K562 (cell line): ENCODE measurements at places on chromosomes 2 and 18.

- H3K27me3 ChIP-seq, result peaks cover 16% of the 10 kb centered on the region
- H3K4me3 ChIP-seq, result no peak overlapping the region
- no peak for DNase-seq
- no peaks in the 10 kb centered on the region for H3K36me3 ChIP-seq
These were observed 50.5 kb upstream of the SLC1A4 start for GRCh38 chr2:64938607-64939285.

GRCh38 chr2:32900246-32900973 is 46.3 kb upstream of the LTBP1 start:
- no peaks in the 10 kb centered on the region for H3K36me3 ChIP-seq
- no peak overlapping the region for H3K4me3 ChIP-seq
- 0 out of 2 replicates have a peak, but pooled peaks cover 13% of the 10 kb centered on the region for H3K27me3 ChIP-seq
- no peak for DNase-seq

DNA sequence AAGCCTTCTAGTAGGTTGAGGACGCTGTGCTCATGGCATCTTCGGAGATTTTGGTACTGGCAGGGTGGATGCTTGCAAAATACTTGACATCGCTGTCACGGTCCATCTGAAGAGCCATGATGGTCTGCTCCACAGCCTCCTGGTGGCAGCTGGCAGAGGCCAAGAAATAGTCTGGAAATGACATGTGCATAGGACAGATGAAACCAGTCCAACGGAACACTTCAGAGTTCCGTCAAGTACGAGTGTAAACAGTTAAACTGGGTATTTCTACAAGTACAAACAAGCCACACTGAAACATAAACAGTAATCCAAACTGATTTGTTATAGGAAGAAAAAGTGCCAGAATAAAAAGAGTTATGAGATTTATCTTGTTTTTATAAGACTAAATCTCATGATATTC is 66.6 kb downstream of the PPP4R1 start:
- no peaks in the 10 kb centered on the region; the same call in 2 of the 3 replicates for H3K4me1 ChIP-seq
- H3K27ac ChIP-seq, result no peak overlapping the region
- no peaks in the 10 kb centered on the region for H3K27me3 ChIP-seq
- peaks cover 73% of the 10 kb centered on the region for H3K36me3 ChIP-seq
- H3K4me3 ChIP-seq, result no peak overlapping the region

GRCh38 chr2:183488421-183488820 is 364.2 kb downstream of the NUP35 start:
- H3K27me3 ChIP-seq, result no peaks in the 10 kb centered on the region
- H3K36me3 ChIP-seq, result no peaks in the 10 kb centered on the region
- H3K4me1 ChIP-seq, result no peaks in the 10 kb centered on the region
- no peak overlapping the region for H3K4me3 ChIP-seq
- H3K27ac ChIP-seq, result no peak overlapping the region
- DNase-seq, result no peak

- no peaks in the 10 kb centered on the region for H3K36me3 ChIP-seq
- DNase-seq, result no peak
- no peak overlapping the region for H3K27ac ChIP-seq
- H3K4me3 ChIP-seq, result no peak overlapping the region
These were observed 14.0 kb upstream of the ANKRD62 start for GRCh38 chr18:12079491-12080237.

DNA sequence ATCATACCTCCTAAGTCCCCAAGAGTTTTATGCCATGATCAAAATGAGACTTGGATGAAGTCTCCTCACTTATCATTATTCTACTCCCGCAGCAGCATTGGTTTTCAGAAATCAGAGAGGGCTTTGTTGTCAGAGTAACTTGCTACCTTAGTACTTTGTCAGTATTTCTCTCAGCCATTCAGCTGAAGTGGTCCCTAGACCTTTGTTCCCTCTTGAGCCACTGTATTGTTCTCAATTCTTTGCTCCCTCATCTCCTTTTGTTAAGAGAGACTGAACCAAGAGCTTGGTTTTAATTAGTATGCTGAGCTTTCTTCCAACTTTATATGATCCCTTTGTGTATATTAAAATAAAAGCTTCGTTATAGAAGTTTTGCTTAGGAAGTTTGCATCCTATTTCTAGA is 133.4 kb downstream of the DOCK10 start:
- H3K27me3 ChIP-seq, result no peaks in the 10 kb centered on the region
- H3K4me1 ChIP-seq, result no peaks in the 10 kb centered on the region
- H3K4me3 ChIP-seq, result no peak overlapping the region
- no peak for DNase-seq

- peaks cover 4% of the 10 kb centered on the region for H3K27me3 ChIP-seq
- DNase-seq, result no peak
- H3K4me3 ChIP-seq, result no peak overlapping the region
- H3K36me3 ChIP-seq, result no peaks in the 10 kb centered on the region
- H3K4me1 ChIP-seq, result no peaks in the 10 kb centered on the region
These were observed 155.4 kb upstream of the SPRED2 start for GRCh38 chr2:65587779-65588178.

- no peaks in the 10 kb centered on the region for H3K27me3 ChIP-seq
- H3K36me3 ChIP-seq, result no peaks in the 10 kb centered on the region
- H3K4me3 ChIP-seq, result no peak overlapping the region
- DNase-seq, result no peak
- H3K27ac ChIP-seq, result no peak overlapping the region
These were observed 238.6 kb downstream of the C1D start for GRCh38 chr2:67824186-67824585.

- peaks cover 15% of the 10 kb centered on the region; the same call in 2 of the 3 replicates for H3K4me1 ChIP-seq
- no peak overlapping the region for H3K27ac ChIP-seq
- no peak for DNase-seq
- no peaks in the 10 kb centered on the region for H3K27me3 ChIP-seq
- no peak overlapping the region for H3K4me3 ChIP-seq
These were observed 29.5 kb upstream of the CHMP1B start for GRCh38 chr18:11821643-11822237.

DNA sequence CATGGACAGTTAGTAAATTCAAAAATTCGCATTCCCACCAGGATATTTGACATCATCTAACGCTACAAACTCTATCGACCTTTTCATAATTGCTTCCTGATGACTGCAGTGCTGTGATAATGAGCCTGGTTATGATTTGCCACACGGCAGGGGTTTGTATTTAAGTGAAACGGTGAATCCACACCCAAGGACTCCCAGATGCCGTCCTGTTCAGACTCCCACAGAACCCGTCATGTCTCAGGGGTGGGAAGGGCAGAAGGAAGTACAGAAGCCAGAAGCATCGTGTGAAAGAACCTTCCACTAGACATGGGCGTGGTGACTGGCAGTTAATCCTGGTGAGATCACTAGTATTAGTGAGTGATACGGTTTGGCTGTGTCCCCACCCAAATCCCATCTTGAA is 91.2 kb upstream of the TMEM18 start:
- H3K4me3 ChIP-seq, result no peak overlapping the region
- H3K4me1 ChIP-seq, result no peaks in the 10 kb centered on the region
- H3K27me3 ChIP-seq, result peaks cover 53% of the 10 kb centered on the region
- H3K36me3 ChIP-seq, result no peaks in the 10 kb centered on the region

- DNase-seq, result no peak
- peaks cover 42% of the 10 kb centered on the region for H3K27me3 ChIP-seq
- H3K4me3 ChIP-seq, result no peak overlapping the region
- no peak overlapping the region for H3K27ac ChIP-seq
- H3K36me3 ChIP-seq, result no peaks in the 10 kb centered on the region
- H3K4me1 ChIP-seq, result peaks cover 10% of the 10 kb centered on the region
These were observed 41.3 kb downstream of the TMEM18 start for GRCh38 chr2:635687-636621.

DNA sequence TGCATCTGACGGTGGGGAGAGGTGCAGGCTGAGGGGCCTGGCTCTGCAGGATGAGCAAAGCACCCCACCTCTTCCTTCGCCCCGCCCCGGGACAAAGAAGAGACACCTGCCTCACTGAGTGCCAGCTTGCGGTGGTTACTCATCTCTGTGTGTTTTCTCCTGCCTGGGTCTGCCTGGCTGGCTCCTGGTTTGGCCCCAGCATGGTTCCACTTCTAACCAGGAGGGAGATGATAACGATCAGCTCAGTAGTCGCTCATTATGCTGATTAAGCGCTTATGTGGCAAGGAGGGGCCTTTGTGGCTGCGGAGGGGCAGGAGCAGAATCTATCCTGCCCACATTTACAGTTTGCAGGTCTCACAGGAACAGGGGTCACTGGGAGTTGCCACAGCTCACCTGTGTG is 68.7 kb upstream of the EDAR start:
- no peak for DNase-seq
- H3K27ac ChIP-seq, result no peak overlapping the region
- no peak overlapping the region for H3K4me3 ChIP-seq
- H3K36me3 ChIP-seq, result no peaks in the 10 kb centered on the region
- H3K27me3 ChIP-seq, result peaks cover 34% of the 10 kb centered on the region

DNA sequence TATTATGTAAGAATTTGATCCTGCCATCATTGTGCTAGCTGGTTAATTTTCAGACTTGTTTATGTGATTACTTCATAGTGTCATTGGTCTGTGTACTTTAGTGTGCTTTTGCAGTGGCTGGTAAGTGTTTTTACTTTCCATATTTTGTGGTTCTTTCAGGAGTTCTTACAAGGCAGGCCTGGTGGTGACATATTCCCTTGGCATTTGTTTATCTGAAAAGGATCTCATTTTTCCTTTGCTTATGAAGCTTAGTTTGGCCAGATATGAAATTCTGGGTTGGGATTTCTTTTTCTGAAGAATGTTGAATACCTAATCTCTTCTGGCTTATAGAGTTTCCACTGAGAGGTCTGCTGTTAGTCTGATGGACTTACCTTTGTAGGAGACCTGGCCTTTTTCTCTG is 72.8 kb upstream of the MC4R start:
- H3K4me1 ChIP-seq, result no peaks in the 10 kb centered on the region
- H3K27ac ChIP-seq, result no peak overlapping the region
- no peaks in the 10 kb centered on the region for H3K27me3 ChIP-seq

DNA sequence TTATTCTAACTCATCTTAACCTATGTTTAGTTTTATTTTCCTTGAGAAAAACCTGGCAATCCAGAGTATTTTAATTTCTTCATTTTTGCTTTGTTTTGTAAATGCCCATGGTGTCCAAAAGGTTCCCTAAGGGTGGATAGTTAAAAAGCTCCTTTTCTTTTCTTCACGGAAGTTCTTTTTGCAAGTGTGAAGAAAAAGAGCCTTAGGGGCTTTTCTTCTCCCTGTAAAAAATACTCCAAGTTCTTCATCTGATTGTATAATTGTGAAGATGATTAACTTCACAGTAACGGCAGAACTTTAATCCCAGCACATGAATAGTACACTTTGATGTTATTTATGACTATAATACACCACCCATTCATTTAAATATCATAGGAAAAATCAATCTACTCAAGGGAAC is 530.2 kb upstream of the LINC00305 start:
- H3K27me3 ChIP-seq, result no peaks in the 10 kb centered on the region
- no peak overlapping the region for H3K27ac ChIP-seq
- H3K4me3 ChIP-seq, result no peak overlapping the region
- no peak for DNase-seq
- H3K36me3 ChIP-seq, result no peaks in the 10 kb centered on the region

DNA sequence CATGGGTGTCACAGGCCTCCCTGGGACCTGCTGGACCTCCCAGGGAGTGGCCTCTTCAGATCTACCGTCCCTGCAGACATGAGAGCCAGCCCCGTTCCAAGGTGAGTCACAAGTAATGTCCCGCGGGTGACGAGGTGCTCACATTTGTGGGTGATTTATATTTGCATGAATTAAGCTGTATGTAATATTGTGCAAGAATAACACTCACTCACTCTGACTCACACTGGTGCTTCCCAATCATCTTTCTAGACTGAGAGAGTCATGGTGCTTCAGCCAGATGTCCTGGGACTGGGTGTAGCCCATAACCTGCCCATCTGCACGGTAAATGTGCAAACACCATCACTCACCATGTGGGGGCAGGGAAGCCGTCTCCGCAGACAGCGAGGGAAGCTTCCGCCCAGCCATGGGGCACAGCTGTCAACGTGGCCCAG is 347.5 kb upstream of the SALL3 start:
- H3K36me3 ChIP-seq, result no peaks in the 10 kb centered on the region
- H3K4me1 ChIP-seq, result no peaks in the 10 kb centered on the region
- DNase-seq, result no peak
- H3K27me3 ChIP-seq, result peaks cover 30% of the 10 kb centered on the region
- H3K4me3 ChIP-seq, result no peak overlapping the region

DNA sequence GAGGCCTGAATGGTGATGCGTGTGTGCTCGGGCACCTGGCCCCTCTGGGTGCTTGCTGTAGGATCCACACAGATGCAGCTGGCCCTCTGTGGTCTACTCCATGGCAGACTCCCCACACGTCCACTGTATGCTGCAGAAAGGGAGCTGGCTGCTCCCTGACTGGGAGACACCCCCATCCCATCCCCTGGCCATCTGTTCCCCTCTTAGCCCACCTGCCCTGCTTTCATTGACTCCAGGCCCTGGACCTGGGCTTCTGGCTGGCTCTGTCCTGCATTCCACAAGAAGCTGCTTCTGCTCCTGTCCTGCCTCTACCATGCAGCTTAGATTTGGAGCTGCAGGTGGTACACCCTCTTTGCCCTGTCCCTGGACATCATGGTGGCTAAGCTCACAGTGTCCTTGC is 80.1 kb downstream of the FHOD3 start:
- DNase-seq, result no peak
- no peaks in the 10 kb centered on the region for H3K36me3 ChIP-seq
- no peaks in the 10 kb centered on the region for H3K4me1 ChIP-seq
- H3K27me3 ChIP-seq, result peaks cover 15% of the 10 kb centered on the region

GRCh38 chr2:65435625-65436168 is 3.3 kb upstream of the SPRED2 start:
- H3K27ac ChIP-seq, result peak overlapping the region; percentile 94
- H3K4me3 ChIP-seq, result peak overlapping the region; percentile 65
- no peaks in the 10 kb centered on the region for H3K36me3 ChIP-seq
- H3K27me3 ChIP-seq, result no peaks in the 10 kb centered on the region
- peak; percentile 90 for DNase-seq
- peaks cover 49% of the 10 kb centered on the region for H3K4me1 ChIP-seq

GRCh38 chr2:237189799-237190198 is 104.1 kb downstream of the COPS8 start:
- DNase-seq, result no peak
- no peaks in the 10 kb centered on the region; the same call in 1 of the 2 replicates for H3K4me1 ChIP-seq
- H3K27ac ChIP-seq, result no peak overlapping the region
- H3K36me3 ChIP-seq, result no peaks in the 10 kb centered on the region
- no peaks in the 10 kb centered on the region; the same call in 2 of the 3 replicates for H3K27me3 ChIP-seq

DNA sequence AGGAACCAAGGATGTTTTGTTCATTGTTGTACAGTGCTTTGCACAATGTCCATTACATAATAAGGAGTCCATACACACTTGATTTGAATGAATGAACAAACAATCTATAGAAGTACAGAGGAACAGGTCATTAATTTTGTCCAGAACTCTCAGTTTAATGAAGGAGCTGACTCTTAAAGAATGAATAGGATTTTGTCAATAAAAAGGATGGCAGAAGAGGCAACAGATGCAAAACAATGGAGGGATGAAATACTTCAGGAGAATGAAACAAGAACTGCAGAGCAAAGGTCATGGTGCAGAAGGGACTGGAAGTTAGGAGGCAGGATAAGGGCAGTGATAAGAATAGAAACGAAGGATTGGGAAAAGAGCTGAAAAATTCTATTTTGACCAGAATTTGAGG is 28.7 kb upstream of the COL5A2 start:
- no peak for DNase-seq
- peaks cover 11% of the 10 kb centered on the region for H3K4me1 ChIP-seq
- H3K36me3 ChIP-seq, result no peaks in the 10 kb centered on the region
